SHP77 (cell line): ENCODE measurements at places on chromosomes 5 and 9.
A peak's percentile ranks its signal among the peaks of the same experiment; 100 is the strongest.

DNA sequence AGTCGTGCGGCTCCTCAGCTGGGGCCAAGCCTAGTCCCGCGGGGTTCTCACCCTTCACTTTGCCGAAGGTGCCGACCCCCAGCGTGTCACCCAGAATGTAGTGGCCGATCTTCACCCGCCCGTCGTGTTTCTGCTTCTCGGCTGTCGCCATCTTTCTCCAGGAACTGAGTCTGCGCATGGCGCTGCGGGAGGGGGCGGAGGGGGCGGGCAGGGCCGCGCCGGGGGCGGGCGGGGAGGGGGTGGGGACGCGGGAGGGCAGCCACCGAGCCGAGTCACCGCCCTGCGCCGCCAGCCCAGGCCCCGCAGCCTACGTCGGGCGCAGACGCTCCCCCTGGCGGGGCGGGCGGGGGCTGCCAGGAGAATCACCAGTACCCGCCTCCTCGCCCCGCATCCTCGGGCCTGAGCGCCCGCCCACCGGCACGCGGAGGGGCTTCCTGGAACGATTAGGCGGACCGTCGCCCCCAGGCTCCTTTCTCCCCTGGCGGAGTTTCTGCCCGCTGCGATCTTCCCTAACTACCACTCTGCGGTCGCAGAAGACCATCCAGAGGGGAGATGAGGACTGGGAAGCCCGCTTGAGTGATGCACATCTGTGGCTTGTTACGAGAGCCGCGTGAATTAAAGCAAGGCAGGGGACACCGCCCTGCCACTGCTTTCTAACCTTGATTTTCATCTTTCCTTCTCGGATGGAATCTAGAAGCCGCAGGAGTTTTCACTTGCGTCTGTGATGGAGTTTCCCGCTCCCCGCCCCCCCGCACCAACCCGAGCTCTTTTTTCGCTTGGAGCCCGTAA, at the start of gene PRKAA1:
PRKAA1 (minus strand) TSS at position 363 of the 789 bp plus-strand sequence; CDS start at position 178, 185 bp downstream.
- DNase-seq: peak; percentile 90

GRCh38 chr5:72183101-72183520, 75.8 kb downstream of the MAP1B start:
- no peak for DNase-seq

DNA sequence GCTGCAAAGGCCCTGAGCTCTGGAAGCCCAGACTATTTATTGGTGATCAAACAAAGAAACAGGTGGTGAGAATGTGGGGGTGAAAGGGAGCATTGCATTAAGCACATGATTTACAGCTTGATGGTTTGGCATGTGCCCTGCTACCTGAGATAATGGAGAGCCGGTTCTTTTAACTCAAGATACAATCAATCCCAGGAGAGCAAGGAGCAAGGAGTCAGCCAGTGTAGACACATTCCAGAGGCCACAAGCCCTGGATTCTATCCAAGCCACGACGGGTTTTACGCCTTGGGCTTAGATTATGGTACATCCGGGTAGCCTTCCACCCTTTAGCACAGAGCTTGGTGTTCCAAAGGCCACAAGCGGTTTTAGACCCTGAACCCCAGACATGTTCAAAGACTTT, 292.2 kb downstream of the CYLC2 start:
- DNase-seq: no peak

- no peak for DNase-seq
Measured at GRCh38 chr5:137888863-137889759, at the start of gene PKD2L2. Gene PKD2L2, plus strand, starts transcription at chr5:137889457. Its CDS starts 35 bp downstream, at chr5:137889492.
